ENCODE measurements at places on chromosomes 12 and 14. TPM values are rescaled to one million over a fixed set of nuclear protein-coding genes. Genes with fewer than 3 reads are reported as not detected.

PLCZ1 gene
- polyA plus RNA-seq, result not detected

SOAT2 gene
- polyA plus RNA-seq, result 0.14 TPM

CLEC6A gene
- polyA plus RNA-seq, result not detected

PPP1CC gene
- 63.2 TPM for polyA plus RNA-seq

KLHDC1 gene
- polyA plus RNA-seq, result 2.3 TPM

ADSS1 gene
- 5.8 TPM for polyA plus RNA-seq

NAP1L1 gene
- 145 TPM for polyA plus RNA-seq

KLHL33 gene
- 0.07 TPM for polyA plus RNA-seq

DDN gene
- 0.29 TPM for polyA plus RNA-seq

CCDC184 gene
- polyA plus RNA-seq, result 0.28 TPM

GPR84 gene
- 0.29 TPM for polyA plus RNA-seq

NOVA1 gene
- polyA plus RNA-seq, result 1.4 TPM

GMFB gene
- polyA plus RNA-seq, result 6.9 TPM

RASAL1 gene
- 43.4 TPM for polyA plus RNA-seq

RAB15 gene
- 3.3 TPM for polyA plus RNA-seq

MPHOSPH9 gene
- polyA plus RNA-seq, result 3.9 TPM

MIP gene
- polyA plus RNA-seq, result not detected

SLC2A13 gene
- polyA plus RNA-seq, result 0.84 TPM

CRACR2A gene
- polyA plus RNA-seq, result 0.57 TPM

SYNDIG1L gene
- polyA plus RNA-seq, result 0.02 TPM

DLGAP5 gene
- 1.4 TPM for polyA plus RNA-seq

SYCP3 gene
- 0.33 TPM for polyA plus RNA-seq

NR4A1 gene
- 10.6 TPM for polyA plus RNA-seq

FOXN4 gene
- not detected for polyA plus RNA-seq

All from esophagus (tissue), 2 donors.